ENCODE measurements at places on chromosomes 12 and 14.
A peak's percentile ranks its signal among the peaks of the same experiment; 100 is the strongest.

DNA sequence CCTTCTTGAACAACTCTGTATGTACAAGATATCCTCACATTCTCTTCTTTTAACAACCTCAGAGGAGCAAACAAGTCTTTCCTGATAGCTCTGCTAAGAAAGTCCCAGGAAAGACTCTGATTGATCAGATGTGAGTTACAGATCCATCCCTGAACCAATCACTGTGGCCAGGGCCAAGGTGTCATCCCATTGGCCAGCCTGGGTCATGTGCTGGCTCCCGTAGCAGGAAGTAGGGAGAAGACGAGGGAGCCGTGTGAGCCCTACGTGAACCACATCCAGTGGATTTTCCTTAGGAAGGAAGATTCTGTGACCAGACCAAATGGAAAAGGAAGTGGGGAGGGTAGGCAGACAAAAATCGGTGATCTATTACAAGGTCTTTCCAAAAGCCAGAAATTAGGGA lies 5.6 kb downstream of the P2RX7 start:
- DNase-seq, result no peak

DNA sequence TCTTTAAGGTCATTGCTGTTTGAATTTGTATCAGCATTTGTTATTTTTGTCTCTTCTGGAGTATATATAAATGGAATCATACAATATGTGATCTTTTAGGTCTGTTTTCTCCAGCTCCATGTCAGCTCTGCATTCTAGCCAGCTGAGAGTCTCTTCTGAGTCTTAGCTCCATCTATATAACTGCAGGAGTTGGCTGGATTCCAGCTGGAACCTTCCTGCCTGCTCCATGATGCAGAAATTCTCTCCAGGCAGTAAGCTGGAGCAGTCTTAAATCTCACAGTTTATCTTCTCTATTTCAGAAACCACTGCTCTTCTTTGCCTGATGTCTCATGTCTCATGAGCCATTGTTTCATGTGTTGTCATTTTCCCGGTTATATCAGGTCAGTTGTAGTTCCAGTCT lies 827.6 kb downstream of the NRXN3 start:
- no peak for DNase-seq

DNA sequence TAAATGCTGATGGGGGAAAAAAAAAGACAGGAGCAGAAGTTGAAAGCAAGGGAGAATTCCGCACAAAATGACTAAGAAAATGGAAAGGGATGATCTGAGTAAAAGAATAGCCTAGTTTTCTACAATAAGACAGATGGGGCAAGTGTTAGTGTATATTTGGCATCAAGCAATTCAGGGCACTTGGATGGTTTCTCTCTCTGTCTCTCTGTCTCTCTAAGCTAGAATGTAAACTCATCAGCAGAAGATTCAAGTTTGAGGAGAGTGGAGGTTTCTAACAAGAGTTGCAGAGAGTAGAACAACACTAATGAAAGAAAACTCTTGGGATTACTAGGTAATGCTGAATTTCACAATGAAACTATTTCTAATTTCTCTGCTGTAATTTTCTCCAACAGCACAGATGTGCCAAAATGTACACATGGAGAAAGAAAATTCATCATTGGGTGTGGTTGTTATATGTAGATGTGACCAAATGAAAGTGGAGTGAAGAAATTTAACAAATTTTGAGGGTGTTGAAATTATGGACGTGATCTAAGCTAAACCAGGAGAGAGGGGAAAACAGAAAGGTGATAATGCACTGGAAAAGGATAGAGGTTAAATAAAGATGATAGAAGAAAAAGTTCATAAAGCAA lies 237.1 kb downstream of the ACSS3 start:
- DNase-seq, result no peak

- DNase-seq, result no peak
These were observed 705.8 kb downstream of the C12orf50 start for GRCh38 chr12:87323369-87323768.

DNA sequence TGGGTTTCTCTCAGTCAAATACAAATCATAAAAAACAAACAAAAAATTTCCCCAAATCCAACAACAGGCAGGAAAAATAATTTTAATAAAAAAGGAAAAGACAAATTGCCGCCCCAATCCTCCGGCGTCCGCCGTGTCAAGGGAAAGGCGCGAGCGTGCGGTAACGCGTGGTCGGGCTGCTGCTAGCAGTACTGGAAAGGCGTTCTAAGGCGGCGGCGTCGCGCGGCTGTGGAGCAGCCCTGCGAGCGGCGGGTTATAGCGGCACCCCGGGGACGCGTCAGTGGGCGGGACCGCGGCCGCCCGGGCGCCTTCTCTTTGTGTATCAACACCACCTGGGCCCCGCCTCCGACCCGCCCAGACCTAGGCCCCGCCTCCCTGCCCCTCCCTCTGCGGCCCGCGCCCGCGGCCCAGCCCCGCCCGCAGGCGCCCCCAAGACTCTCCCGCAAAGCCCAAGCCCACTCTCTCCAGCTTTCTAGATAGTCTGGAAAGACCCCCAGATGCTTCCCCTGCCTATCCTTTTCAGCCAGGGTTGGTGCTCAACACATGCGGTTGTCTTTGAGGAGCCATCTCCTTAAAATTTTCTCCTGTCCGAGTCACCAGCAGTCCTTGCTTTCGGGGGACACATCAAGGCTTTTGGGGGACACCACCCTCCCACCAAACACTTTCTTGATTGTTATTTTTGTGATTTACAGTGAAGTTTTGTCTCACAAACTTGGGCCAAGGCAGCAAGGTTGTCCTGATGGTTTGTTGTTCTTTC lies at the start of gene SLC38A2:
Gene SLC38A2 (minus strand): TSS at position 230 of the 757 bp plus-strand sequence. CDS start 1,480 bp downstream, outside the sequence.
- DNase-seq, result peak; percentile 98

- no peak for DNase-seq
These were observed 69.1 kb upstream of the HOXC13 start for GRCh38 chr12:53869500-53869899.

DNA sequence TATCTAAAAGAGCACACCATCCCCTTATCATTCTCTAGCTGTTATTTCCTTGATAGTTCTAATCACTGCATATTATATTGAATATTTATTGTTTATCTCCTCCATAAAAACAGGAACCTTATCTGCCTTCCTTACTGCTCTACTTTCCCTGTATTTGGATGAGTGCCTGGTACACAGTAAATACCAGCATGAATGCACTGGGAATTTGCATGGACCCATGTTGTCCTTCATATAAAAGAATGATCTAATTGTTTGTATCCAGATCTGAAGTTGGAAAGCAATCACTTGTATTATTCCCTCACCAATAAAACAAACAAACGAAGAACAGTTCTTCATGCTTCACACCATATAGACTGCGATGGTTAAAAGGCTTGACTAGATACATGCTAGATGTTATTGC lies 15.3 kb upstream of the CNOT2 start:
- no peak for DNase-seq

GRCh38 chr12:18275981-18276380 lies 14.7 kb downstream of the PIK3C2G start:
- DNase-seq, result no peak

DNA sequence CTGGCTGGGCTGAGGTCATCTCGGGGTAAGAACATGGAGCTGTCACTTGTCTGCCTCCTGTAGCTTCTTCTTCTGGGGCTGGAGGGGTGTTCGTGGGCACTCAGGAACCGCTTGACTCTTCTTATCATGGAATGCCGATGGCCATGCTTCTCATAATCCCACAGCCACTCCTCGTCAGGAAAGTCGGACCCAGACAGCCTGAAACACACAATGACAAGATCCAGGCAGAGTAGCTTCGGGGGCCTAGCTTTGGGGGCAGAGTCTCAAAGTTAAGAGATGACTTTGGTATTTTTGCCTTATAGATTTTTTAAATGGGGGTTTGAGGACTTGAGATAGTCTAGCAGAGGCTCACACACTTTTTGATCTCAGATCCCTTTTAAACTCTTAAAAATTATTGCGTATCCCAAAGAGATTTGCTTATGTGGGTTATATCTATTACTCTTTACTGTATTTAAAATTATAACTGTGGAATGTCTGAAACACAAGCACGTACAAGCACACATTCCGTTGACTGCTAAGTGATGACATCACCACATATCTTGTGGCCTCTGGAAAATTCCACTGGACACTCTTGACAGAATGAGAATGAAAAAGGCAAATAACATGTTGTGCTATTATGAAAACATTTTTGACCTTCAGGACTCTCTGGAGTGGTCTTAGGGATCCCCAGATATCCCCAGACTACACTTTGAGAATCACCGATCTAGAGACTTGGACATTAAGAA lies 43.3 kb downstream of the BEST3 start:
- DNase-seq, result no peak

DNA sequence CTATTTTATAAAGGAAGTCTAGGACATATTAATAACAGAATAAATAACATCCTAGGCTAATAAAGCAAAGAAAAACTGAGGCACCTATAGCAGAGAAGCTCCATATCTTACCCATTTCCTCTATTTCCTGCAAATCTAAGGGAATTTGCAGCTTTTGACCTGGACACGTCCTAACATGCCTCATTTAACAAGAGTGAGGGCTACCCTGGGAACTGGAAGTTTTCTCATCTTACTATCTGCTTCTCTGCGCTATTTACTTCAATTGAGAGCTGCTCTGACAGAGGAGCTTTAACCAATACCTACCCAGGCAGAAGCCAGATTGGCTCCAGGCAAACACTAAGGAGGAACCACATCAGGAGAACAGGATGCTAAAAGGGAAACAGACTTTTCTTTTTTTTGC lies 5.7 kb downstream of the YBX3 start:
- DNase-seq, result peak; percentile 6

DNA sequence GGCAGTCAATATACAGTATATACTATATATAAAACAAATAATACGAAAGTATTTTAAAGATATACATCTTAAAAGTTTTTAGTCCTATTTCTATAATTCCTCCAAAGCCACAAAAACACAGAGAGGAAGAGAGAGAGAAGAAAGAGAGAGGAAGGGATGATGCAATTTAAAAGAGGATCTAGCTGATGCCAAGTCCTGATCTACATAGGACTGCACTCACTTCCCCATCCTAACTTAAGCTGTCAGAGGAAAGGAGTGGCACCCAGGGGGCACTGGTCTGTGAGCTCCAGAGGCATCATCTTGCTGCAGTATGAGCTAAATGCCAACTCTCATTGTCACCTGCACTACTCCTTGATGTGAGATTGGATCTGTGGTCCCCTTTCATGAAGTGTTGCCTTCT lies 95.8 kb downstream of the C12orf42 start:
- no peak for DNase-seq

- DNase-seq, result no peak
These were observed 223.0 kb upstream of the EGLN3 start for GRCh38 chr14:34173916-34174315.

GRCh38 chr12:2228535-2228934 lies 175.7 kb downstream of the CACNA1C start:
- no peak for DNase-seq

DNA sequence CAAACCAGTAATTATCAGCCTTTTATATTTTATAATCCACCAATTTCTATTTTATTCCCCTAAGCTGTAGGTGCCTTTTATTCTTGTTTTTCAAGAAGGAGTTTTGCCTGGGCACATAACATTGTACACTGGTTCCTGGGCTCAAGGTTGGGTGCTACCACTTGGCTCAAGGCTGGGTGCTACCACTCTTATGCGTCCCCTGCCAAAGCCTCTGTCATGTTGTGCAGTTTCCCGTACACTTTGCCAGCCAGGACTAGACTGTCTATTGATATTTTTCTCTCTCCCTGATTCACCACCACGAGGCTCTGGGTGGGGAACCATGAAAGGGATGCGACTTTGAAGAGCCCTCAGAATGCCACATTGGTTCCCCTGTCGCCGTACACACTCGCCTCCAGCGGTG lies 52.5 kb upstream of the VASH1 start:
- no peak for DNase-seq

Data from nephron progenitor cell (in vitro differentiated cells).